ENCODE measurements at places on chromosomes 13 and 19.
A peak's percentile ranks its signal among the peaks of the same experiment; 100 is the strongest.

DNA sequence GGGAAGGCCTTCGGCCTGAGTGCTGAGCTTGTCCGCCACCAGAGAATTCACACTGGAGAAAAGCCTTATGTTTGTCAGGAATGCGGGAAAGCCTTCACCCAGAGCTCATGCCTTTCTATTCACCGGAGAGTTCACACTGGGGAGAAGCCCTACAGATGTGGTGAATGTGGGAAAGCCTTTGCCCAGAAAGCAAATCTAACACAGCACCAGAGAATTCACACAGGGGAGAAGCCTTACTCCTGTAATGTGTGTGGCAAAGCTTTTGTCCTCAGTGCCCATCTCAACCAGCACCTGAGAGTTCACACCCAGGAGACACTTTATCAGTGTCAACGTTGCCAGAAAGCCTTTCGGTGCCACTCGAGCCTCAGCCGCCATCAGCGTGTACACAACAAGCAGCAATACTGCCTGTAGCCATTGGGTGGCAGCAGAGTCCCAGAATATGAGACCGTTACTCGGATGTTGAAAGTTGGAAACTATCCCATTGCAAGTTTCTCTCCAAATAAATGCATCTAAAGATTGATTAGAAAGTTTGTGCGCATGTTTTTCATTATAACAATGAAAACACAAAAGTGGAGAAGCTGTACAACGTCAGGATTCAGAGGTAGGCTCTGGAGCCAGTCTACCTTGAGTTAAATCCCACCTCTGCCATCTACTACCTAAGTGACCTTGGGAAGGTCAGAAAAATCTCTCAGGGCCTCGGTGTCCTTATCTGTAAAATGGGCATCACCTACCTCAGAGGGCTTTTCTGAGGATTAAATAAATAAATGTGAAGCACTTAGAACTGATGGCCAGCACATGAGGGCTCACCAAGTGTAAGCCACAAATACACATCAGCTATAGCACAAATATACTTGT lies 21.1 kb downstream of the ZNF473 start:
- DNase-seq, result no peak

DNA sequence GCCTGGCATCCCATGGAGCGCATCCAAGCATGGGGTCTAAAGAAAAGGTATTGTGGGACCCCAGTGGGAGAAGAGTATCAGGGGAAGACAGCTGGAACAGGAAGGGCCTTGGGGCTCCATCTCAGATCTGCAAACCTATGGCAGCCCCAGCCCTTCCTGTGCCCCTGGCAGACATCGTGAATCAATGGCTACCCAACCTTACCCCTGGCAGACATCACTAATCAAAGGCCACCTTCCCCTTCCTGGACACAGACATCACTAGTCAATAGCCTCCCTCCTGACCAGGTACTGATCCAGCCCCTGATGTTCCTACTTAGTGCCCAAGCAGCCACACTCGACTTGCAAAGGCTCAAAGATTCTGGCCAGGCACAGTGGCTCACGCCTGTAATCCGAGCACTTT lies 15.8 kb downstream of the F2RL3 start:
- no peak for DNase-seq

- DNase-seq, result no peak
Observed at GRCh38 chr13:110387451-110388107, 80.5 kb downstream of the COL4A2 start.

DNA sequence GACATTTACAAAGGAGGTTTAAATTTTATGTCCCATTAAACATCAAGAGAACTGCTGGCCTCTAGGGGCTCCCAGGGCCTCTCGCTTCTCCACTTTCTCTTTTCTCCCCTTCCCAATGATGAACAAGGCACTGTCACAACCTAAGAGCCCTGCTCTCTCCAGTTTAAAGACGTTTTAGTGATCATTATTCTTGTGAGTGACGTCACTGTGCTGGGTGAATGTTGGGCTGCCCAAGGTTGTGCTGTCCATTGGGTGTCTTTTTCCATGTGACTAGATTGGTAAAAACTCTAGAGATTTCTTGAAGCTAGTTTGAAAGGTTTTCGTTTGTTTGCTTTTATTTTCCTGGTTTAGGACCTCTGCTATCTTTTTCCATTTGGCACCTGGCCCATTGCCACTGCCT lies 602.6 kb downstream of the PCDH9 start:
- no peak for DNase-seq

GRCh38 chr13:72383646-72384045 lies 343.8 kb downstream of the MZT1 start:
- no peak for DNase-seq

GRCh38 chr19:12647490-12648071 lies 19.0 kb downstream of the MAN2B1 start:
- DNase-seq, result no peak

DNA sequence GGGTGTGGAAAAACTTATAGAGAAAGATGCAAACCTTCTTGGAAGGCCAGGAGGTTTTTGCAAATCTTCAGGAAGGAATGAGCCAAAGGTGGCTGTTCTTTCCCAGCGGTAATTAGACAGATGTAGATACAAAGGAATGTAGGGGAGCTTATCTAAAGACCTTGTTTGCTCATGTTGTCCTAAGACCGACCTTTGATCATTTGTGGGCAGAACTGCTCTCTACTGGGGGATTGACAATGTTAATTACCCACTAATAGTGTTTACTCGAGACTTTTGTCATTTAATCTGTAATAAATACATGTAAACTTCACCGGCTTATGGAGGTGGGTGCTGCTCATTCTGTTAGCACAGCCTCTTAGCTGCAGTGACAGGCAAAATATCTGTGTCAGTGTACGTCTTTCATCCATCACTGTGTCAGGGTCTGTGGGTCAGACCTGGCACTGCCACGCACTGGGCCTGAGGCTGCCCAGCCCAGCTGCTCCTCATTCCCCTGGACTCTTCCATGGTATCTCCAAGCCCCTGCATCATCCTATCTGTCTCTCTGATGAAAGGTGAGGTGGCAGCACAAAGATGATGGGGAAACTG lies 68.3 kb downstream of the ZNF431 start:
- DNase-seq, result no peak

GRCh38 chr13:43083750-43084149 lies 60.4 kb downstream of the DNAJC15 start:
- DNase-seq, result no peak

GRCh38 chr13:85174291-85174690 lies 624.9 kb downstream of the SLITRK6 start:
- DNase-seq, result no peak

- DNase-seq, result no peak
Observed at GRCh38 chr19:23539499-23539898, 144.2 kb upstream of the ZNF91 start.

DNA sequence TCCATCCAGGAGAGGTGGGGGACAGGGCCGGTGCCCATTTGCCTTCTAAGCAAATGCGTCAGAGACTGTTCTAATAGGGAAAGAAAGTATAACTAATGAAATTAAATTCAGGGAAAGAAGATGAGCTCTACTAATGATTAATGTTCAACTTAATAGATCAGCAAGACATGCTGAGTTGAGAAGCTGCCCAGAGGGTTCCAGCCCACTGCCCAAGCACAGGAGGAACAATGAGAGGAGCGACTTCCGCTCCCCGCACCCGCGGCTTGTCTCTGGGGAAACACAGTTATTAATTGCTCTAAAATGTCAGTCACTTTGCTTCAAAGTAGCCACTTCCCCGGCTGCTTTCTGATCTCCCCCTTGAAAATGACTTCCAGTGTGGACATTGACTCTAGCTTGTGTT lies 331.3 kb downstream of the UQCRFS1 start:
- no peak for DNase-seq

GRCh38 chr19:29687897-29688728 lies 22.9 kb downstream of the PLEKHF1 start:
- DNase-seq, result no peak

GRCh38 chr13:40170982-40171381 lies 495.5 kb downstream of the FOXO1 start:
- no peak for DNase-seq

GRCh38 chr19:30785458-30786137 lies 413.4 kb downstream of the ZNF536 start:
- no peak for DNase-seq

DNA sequence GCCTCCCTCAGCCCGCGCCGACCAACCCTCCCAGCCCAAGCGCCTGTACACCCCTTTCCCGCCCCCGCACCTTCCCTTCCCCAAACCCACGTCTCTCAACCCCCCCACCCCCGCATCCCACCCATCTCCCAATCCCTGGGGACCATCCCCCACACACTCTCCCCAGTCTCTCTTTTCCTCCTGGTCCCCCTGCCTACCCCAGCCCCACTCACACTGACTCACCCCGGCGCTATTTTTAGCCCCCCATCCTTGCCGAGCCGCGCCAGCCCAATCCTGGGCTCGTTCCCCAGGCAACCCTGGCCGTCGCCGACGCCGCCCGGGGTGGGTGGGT lies 11.7 kb downstream of the CIC start:
- peak; percentile 75 for DNase-seq

- no peak for DNase-seq
Observed at GRCh38 chr13:79413521-79413920, 7.5 kb upstream of the RBM26 start.

GRCh38 chr19:6887316-6887715 lies at the start of gene ADGRE1:
ADGRE1 (plus strand) TSS chr19:6887579; CDS start chr19:6887609, 30 bp downstream.
- no peak for DNase-seq

GRCh38 chr19:3045885-3046697 lies 16.2 kb downstream of the TLE5 start:
- DNase-seq, result no peak

DNA sequence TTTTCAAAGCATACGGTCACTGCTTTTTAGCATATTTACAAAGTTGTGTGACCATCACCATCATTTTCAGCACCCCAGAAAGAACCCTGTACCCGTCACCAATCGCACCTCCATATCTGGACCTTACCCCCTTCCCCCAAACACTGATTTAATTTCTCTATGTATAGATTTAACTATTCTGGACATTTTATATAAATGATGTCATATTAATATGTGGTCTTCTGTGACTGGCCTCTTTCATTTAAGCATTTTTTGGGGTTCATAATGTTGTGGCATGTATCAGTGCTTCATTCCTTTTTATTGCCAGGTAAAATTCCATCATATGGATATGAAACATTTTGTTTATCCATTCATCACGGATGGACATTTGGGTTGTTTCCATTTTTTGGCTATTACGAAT lies 74.0 kb downstream of the TBC1D4 start:
- DNase-seq, result no peak

GRCh38 chr13:90793261-90793820 lies 554.1 kb upstream of the MIR17HG start:
- no peak for DNase-seq

GRCh38 chr13:43127827-43128226 lies 104.4 kb downstream of the DNAJC15 start:
- DNase-seq, result no peak

GRCh38 chr19:2962018-2962670 lies 15.2 kb upstream of the TLE6 start:
- peak; percentile 81 for DNase-seq

DNA sequence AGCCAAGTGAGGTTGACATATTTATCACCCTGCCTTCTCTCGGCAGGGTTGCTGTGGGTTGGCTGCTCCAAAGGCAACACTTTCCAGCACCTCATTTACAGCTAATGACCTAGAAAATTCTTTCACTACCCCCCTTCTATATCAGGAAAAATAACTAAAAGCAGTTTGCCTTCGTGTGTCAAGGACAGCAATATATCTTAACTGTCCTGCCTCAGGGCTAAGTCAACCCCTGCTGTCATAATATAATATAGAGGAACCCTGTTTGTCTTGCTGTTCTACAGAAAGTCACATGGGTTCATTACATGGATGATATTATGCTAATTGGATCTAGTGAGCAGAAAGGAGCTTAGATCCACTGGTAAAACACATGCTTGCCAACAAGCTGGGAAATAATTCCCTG lies 28.1 kb upstream of the USP12 start:
- no peak for DNase-seq

- no peak for DNase-seq
Observed at GRCh38 chr19:54030895-54031586, 32.7 kb downstream of the VSTM1 start.

- DNase-seq, result no peak
Observed at GRCh38 chr13:42119041-42119440, 70.6 kb downstream of the DGKH start.

DNA sequence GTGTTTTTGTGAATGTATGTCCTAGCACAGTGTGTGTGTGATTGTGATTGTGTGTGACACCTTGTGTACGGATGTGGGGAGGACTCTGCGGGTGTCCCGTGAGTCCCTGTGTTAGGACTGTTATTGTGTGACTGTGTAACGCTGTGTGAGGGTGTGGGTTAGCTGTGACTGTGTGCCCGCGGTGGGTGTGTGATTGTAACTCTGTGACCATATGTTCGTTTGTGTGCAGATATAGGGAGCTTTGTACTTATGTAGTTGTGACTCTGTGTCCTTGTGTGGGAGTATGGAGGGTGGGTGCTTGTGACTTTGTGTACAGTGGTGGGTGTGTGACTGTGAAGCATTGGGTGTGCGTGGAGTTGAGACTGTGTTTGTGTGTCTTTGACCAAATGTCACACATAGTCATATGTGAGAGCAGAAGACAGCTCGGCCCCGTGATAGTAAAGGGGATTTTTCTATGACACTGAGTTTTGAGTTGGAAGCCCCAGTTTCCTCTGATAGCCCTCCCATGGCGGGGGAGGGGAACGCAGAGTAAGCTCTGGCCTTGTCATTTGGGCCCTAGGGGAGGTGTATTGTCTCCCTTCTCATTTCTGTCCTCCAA lies 949 bp upstream of the ZNF260 start:
- DNase-seq, result no peak

- DNase-seq, result no peak
Observed at GRCh38 chr19:33005440-33005839, 33.4 kb downstream of the FAAP24 start.

DNA sequence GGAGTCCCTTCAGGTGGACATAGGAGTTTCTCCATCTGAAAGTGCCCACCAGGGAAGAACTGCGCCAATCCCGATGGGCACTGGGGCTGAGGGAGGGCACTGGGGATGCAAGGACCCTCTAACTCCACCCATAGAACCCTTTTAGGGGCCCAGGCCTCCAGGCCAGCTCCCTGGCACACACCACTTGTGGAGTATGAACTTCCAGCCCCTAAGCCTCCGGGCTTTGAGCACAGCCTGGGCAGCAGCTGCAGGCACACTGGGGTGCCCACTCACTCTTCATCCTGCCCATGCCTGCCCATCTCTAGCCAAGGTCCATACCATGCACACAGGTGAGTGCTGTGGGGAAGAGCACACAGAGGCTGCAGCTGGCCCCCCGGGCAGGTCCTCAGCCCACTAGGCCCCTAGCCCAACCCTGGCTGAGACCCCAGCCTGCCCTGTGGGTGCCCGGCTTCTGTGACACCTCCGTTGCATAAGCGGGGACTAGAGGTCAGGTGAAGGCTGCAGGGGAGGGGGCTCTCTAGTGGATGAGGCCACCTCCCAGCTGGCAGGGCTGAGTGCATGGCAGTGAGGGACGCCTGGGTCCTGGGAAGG lies 14.6 kb upstream of the SLC7A10 start:
- DNase-seq, result no peak

GRCh38 chr13:73065665-73066340 lies 7.0 kb downstream of the KLF5 start:
- DNase-seq, result no peak

Data from NCI-H1694 (cell line).